CD4-positive, alpha-beta T cell treated with Interleukin-4 for 4 hours (primary cell): ENCODE measurements at places on chromosomes 1 and 21.

- no peak for DNase-seq
Observed at GRCh38 chr1:13830616-13831280, 130.8 kb downstream of the PRDM2 start.

DNA sequence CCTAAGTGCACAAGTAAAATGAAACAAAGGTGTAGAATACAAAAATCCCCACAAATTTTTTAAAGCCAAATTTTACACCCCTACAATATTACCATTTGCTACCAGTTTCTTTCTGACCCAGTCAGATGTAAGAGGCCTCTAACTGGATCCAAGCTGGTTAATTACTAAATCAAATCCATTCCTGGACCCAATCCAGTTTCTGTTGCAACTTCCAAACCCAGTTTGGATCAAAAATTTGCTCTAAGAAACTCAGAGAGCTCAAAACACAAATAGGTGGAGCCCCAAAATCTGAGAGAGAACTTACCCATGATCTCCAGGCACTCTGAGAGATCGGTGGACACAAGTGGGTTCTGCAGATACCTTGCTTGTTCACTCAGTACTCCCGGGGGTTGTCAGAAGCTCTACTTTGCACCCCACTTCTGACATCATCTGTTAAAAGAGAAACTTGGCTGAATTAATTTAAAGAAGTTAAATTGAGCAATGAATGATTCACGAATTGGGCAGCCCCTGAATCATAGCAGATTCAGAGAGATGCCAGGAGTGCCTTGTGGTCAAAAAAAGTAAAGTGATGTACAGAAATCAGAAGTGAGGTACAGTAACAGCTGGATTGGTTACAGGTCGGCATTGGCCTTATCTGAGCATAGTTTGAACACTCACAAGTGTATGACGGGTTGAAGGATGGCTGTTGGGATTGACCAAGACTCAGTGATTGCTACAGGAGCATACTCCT lies 448.0 kb downstream of the KCNT2 start:
- DNase-seq: no peak

DNA sequence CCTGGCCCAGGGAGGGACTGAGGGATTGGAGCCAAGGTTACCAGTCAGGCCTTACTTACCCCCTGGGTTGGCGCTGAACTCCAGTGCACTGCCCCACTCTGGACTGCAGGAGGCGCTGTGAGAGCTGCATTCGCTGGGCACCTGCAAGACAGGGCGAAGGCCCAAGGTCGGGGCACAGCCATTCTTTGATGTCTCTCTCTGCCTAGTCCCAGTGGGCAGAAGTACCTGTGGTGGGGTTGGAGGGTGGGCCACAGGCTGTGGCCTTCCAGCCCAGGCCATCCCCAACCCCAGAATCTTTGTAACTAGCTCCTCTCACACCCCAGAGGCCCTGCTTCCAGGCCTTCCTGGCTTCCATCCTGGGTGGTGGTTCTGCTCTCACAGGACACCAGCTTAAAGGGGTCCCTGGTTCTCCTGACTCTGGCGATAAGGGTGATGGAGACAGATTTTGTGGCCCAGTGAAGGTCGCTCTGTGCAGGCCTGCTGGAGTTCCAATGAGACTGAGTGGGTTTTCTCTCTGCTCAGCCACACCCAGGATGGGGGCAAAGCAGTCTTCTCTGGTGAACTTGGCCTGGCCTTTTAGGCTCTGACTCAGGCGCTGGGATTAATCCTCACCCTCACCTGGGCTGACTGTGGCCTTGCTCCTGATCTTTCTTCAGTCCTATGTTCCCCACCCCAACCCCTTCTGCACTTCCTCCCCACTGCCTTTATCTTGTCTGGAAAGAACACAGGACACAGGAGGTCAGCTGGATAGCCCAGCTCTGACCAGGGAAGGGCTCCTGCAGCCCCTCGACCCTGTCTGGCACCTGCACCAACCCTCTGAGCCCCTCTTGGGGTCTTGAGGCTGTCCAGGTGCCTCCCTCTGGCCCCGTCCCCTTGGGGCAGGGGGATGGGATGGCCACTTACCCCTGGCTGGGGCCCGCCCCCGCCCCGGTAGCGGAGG lies 954 bp downstream of the MYOG start:
- no peak for DNase-seq

DNA sequence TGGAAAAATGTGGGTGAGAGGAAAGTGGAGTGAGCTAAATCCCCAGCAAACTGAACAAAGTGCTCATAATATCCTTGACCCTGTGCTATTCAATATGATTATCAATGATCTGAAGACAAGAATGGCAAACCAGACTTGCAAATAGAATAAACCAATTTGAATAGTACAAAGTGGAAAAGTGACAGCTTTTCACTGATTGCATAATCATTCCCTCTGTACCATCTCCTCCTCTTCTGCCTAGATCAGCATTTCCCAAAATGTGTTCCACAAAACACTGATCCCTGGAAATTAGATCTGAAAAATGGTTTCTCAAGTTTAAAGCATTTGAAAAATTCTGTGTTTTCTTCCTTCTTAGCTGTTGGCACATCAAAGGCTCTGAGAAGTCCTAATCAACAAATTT lies 8.1 kb downstream of the MTF1 start:
- DNase-seq: no peak

- DNase-seq: peak; percentile 30
Observed at GRCh38 chr1:165645654-165646366, 14.8 kb downstream of the MGST3 start.

DNA sequence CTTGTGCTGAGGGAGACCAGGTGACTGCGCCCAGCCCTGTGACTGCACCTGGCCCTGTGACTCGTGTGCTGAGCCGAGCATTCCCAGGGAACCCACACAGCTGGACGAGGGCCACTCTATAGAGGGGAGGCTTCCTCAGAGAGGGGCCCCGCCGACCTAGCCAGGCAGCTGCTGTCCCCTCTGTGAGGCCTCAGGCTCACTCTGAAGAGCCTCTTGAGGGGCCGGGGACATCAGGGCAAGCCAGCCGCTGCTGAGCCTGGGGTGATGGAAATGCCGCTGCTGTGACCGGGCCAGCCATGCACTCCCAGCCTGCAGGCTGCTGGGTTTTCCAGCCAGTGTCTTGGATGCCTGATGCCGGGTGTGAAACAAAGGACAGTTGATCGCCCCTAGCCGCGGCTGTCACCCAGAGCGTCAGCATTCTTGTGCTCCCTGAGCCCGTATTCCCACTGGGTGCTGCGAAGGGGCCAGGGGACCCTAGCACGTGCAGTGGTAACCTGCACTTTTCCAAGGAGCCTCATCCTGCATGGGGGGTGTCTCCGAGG lies 17.5 kb downstream of the PFKL start:
- no peak for DNase-seq

DNA sequence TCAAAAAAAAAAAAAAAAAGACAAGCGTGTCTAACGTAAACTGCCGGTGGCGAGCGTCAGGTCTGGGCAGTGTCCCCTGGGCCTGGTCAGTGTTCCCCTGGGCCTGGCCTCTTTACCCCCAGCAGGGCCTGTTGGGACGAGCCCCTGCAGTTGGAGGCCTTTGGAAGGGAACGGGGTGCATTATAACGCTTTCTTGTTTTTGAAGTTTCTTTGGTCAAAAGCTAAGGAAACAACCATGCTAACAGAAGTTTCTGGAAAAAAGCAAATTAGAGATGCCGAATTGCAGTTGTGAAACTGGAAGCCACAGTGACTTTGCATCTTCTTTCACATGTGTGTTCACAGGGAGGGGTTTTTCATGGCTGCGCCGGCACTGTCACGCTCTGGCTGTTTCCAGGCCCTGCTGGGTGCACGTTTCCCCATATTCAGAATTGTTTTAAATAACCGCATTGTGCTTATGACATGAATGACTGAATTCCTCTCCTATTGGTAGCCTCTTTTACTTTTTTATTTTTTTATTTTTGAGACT lies 16.0 kb downstream of the RRP1 start:
- peak; percentile 13 for DNase-seq

GRCh38 chr1:19435181-19435580 lies 50.2 kb downstream of the CAPZB start:
- no peak for DNase-seq

- DNase-seq: no peak
Observed at GRCh38 chr21:16620786-16621320, 891.1 kb downstream of the USP25 start.

GRCh38 chr1:44694863-44695478 lies 20.5 kb downstream of the ARMH1 start:
- DNase-seq: no peak

GRCh38 chr1:171800342-171800741 lies 18.9 kb downstream of the METTL13 start:
- no peak for DNase-seq

DNA sequence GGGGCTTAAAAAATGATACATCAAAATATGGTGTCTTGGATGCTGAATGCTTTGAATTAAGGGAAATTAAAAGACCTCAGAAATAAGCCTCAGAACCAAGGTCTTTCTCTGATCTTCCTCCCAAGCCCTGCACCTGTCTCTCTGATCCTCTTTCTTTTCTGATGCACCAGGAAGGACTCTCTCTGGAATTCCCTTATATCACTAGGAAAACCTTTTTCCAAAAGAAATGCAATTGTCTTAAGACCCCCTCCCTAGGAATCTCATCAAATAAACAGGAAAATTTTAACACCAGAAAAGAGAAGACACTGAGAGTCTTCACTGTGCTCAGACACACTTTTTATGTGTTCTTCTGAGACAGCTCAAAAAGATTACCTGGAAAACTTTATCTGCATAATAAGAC lies 159.5 kb upstream of the PTBP2 start:
- DNase-seq: no peak

GRCh38 chr1:115882913-115883902 lies 42.3 kb upstream of the NHLH2 start:
- DNase-seq: no peak

DNA sequence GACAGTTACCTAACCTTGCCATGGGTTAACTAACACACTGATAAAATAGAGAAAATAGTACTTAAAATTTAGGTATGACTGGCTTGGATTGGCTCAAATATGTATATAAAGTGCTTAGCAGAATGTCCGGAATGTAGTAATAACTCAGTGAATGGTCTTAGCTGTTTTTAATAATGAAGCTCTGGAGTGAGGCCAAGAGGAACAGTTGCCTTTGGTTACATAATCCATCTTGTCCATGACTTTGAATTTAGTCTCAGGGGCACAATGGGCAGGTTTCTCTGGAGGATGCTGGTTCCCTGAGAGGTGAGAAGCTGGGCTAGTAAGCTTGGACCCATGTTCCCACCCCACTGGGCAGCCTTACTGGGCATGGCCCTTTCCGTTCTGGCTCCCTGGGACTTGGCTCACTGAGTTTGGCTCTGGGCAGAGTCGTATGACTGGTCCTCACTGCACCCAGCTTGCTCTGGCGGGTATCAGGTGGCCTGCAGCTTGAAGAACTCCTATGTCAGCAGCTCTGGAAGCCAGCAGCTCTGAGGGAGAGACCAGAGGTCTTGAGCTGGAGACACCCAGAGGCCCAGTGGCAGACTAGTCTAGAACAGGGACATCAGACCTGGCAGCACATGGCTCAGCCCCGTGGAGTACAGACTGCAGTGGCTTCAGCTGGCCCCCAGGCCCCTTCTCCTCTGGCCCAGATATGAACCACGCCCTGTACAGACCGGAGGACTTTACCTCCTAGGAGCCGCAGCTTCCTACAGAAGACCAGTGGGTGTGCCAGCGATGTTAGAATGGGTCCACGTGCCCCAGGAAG lies 40.4 kb downstream of the TENT5C start:
- DNase-seq: no peak

- DNase-seq: no peak
Observed at GRCh38 chr1:184803180-184803492, 48.5 kb upstream of the EDEM3 start.

DNA sequence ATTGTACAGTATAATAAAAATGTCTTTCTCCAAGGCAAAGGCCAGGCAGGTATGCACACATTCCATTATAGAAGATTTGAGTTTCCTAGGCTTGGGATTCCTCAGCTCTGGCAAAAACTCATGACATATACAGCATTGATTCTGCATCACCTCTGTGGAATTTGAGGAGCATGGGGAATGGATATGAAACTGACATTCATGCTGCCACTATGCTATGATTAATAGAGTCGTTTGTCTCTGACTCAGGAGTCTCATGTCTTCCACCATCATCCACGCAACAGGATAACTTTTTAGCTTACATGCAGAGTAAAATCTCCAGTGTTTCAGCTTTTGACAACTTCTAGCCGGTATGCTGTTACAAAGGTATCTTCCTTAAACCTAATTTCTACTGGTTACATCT lies 49.8 kb upstream of the ADORA3 start:
- no peak for DNase-seq

DNA sequence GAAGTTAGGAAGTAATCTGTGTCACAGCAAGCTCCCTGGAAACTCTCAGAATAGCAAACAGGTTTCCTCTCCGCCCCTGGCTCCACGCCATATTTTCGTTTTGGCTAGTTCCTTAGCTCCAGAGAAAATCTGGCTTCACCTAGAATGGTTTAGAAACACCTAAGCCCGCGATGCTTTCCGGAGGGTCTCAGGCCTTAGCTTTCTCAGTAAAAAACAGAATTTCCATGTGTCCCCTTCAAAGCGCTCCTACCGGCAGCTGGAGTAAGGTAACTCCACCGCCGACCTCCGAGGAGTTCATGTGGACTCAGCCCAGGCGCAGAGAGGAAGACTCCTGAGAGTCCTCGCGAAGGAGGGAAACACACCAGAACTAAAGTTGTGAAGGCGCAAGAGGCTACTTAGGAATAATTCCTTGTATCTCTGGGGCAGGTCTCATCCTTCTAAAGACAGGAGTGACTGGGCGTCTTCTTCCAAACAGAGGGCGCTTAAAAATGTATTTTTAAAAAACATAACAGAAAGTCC lies 406 bp downstream of the KIAA0040 start:
- peak; percentile 24 for DNase-seq

- DNase-seq: no peak
Observed at GRCh38 chr1:203513585-203514031, 19.7 kb downstream of the OPTC start.

- DNase-seq: no peak
Observed at GRCh38 chr1:80675454-80675853, 1125.3 kb upstream of the ADGRL2 start.

- no peak for DNase-seq
Observed at GRCh38 chr1:108829498-108829916, 27.4 kb downstream of the AKNAD1 start.

DNA sequence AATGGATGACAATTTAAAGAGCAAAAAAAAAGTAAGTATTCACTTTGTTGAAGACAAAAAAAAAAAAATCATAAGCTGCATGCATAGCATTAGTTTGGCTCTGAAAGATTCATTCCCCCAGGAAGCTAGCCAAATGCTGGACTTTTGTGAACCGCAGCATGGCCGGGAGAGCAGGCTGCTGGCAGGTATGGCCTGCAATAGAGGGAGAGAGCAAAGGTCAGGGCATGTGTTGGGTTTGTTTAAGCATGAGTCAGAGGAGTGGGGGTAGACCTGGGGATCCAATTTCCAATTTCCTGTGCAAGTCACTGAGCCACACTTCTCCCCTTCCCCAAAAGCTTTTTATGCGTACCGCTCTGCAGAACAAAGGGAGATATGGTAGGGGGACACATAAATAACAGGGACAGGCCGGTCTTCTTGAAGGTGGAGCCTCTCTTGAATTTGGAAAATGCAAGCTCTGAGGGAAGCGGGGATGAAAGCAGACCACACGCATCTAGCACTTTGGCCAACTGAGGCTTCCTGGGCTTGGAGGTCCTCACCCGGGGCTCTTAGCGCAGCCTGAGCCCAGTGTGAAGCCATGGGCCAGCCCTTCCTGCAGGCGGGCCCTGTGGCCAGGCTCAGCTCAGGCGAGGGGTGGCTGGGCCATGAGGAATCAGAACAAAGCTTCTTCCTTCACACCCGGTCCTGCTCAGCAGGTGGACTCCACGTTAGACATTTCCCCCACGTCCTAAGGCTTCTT lies 171.1 kb downstream of the TOMM20 start:
- DNase-seq: no peak

GRCh38 chr1:234902774-234903547 lies 225.7 kb downstream of the TOMM20 start:
- DNase-seq: no peak

- DNase-seq: no peak
Observed at GRCh38 chr21:41967708-41968107, 13.9 kb upstream of the C2CD2 start.

GRCh38 chr1:197388801-197389200 lies 120.7 kb downstream of the CRB1 start:
- DNase-seq: no peak
